ENCODE measurements at places on chromosomes 2 and 18.

DNA sequence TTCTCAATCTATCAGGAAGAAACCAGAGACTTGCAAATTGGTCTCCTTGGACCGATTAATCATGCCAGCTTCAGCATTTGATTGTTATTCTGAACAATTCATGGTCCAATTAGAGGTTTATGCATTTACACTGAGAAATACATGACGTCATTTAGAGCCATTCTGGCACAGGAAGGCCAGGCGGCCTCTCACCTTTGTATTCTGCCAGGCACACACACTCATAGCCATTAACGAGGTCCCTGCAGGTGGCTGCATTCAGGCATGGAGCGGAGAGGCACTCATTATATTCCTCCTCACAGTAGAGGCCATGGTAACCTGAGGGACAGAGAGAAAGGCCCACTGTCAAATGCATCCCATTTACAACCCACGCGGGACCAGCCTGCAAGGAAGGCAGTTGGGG lies 146.8 kb upstream of the PID1 start:
- DNase-seq, result no peak

DNA sequence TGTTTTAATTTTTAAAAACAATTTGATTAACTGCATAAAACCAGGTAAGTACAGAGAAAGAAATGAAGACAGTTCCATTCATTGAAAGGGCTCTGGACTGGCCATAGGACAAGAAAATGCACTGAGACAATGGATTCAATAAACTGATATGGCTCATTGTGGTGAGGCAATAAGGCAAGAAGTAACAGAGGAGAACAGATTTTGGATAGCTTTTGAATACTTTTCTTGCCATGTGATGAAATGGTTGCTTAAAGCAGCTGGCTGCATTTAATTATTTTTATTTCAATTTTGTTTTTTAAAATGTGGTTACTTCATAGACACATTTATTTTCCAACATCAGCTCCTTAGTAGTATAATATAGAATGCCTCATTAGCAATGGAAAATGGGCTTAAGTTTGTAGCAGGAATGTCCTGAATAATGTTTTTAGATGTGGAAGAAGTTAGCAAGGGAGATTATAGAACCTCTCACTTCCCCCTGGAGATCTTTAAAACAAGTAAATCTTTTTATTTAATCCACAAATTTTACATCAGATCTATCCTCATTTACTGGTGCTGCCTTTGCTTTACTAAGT lies 646.9 kb upstream of the ZEB2 start:
- DNase-seq, result no peak

DNA sequence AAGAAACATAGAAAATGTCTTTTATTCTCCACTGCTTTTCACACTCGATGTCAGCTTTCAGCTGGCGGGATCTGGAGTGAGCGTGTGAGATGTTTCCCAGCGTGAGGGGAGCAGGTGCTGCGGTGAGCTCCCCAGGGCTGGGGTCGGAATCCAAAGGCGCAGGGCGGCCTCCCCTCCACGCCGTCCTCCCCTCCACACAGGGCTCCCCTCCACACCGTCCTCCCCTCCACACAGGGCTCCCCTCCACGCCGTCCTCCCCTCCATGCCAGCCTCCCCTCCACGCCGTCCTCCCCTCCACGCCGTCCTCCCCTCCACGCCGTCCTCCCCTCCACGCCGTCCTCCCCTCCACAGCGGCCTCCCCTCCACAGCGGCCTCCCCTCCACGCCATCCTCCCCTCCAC lies 26.9 kb upstream of the KCNG2 start:
- DNase-seq, result no peak

DNA sequence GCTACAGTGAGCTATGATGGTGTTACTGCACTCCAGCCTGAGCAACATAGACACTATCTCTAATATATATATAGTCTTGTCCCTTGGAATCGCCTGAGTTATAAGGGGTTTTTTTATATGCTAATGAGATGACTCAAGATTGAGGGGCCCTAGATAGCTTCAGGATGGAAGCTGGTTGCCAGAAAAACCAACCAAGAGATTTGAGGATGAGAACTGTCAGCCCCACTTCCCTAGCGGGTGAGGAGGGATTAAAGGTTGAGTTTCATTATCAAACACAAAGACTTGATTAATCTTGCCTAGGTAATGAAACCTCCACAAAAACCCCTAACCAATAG lies 12.6 kb upstream of the GALM start:
- no peak for DNase-seq
